ENCODE measurements at places on chromosomes 12 and 14.

- no peak for DNase-seq
Observed at GRCh38 chr12:117564881-117565280, 203.5 kb upstream of the NOS1 start.

GRCh38 chr12:114166362-114166761 lies 200.2 kb upstream of the RBM19 start:
- no peak for DNase-seq

DNA sequence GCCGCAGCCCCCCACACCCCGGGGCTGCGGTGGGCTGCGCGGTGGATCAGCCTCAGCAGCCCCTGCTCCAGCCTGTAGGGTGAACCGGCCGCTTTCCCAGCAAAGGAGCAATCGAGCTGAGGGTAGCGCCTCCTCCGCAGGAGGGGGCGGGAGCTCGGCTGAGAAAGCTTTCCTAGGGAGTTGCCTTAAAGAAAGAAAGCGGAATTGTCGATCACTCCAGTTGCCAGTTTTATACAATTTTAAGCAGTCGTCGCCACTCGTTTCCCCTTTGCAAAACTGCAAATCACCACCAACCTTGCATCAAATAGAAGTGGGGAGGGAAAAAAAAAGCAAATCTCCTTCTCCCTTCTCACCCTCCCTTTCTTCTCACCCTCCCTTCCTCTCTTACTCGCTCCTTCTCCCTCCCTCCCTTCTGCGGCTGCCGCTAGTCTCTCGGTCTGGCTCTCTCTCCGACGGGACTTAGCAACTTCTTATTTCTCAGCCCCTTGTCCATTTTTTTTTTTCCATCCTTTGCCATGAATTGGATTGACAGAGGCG lies at the start of gene PDE3A:
Gene PDE3A, plus strand, starts transcription at position 424 of the 537 bp plus-strand sequence. CDS start 748 bp downstream, outside the sequence.
- peak; percentile 56 for DNase-seq

DNA sequence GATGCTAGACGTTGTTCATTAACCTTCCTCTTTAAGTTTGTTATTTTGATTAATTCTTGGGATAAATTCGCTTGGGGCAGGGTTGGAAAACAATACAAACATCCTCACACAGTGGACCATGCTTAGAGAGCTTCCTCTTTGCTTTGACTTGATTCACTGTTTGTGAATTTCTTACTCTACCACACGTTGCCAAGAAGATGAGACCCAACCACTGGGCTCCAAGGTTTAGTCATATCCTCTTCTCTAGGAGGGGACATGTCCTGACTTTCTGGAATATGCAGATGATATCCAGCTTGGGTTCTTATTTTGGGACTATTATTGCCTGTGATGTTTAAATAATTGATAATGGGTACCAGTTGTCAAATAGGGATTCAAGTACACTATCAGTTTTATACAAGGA lies 428.2 kb downstream of the ATP23 start:
- no peak for DNase-seq

DNA sequence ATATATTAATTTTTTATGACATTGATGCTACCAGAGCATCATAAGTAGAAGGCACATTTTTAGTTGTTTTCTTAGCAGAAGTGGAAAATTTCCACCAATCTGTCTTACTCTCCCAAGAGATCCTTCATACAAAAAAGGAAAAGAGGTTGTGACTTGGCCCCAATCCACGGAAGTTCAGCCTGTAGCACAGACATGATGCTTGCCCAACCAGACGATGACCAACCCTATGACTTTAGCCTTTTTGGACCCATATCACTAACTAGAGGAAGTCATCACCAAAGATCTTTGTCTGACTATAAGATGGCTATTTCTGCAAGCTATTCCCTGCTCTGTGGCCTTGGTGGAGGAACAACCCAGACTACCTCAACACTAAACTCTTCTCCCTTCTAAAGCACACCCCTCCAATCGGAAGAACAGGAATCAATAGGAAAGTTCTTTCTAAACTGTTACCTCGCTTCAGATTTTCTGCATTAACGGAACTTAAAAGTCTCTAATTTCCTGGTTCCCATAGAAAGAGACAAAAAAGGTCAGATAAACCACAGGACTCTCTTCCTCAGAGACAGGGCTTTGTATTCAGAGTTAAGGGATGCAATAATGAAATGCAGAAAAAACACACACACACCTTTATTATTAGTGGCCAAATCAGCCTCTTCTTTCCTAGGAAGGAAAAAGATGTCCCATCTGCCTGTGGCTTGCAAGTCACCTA lies 4.1 kb upstream of the RHOJ start:
- DNase-seq = no peak

DNA sequence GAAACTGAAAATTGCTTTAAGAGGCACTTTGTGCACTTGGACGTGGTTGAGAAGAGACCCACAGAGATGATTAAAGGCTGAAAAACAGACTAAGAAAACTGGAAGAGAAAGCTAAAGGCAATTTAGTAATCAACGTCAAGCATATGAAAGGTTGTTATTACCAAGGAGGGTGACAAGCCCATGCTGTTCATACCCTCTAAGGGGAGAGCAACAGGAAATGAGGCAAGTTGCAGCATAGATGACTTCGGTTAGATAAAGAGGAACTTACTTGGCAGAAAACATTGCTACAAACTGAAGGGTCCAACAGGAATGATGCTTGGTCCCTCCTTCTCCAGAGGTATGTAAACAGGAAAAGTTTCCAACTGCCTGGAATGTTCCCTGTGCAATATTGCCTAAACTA lies 107.8 kb downstream of the DUSP6 start:
- DNase-seq = no peak

DNA sequence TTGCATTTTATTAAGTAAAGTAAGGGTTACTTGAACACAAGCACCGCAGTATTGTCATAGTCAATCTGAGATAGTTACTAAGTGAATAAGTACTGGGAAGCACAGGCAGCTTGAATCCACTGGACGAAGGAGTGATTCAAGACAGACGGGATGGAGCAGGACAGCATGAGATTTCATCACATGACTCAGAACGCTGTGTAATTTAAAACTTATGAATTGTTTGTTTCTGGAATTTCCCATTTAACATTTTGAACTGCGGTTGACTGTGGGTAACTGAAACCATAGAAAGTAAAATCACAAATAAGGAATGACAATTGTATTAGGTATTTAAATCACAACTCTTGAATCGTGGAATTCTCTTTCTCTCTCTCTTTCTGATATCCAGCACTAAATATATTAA lies 1630.4 kb upstream of the SEL1L start:
- peak; percentile 84 for DNase-seq

GRCh38 chr12:114799574-114800487 lies 115.9 kb upstream of the TBX3 start:
- DNase-seq = no peak

- no peak for DNase-seq
Observed at GRCh38 chr12:2221030-2221621, 168.3 kb downstream of the CACNA1C start.

DNA sequence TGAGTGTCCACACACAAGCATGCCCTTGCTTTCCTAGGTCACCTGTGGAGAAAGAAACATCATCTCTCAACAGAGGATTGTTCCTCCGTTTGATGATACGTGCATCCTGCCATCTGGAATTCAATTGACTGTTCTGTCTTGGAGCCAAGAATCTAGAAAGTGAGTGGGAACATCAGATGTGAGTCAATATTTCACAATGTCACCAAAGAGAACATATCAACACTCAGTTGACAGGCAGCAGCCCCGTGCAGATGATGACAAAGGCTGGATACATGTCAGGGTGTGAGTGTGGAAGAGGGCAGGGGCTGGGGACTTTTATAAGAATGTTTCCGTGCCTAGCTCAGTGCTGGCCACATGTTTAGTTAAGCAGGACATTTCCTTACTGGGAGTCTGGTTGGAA lies 76.1 kb downstream of the TBC1D30 start:
- DNase-seq = peak; percentile 69

GRCh38 chr12:25186788-25187402 lies 8.1 kb downstream of the DNAI7 start:
- no peak for DNase-seq

DNA sequence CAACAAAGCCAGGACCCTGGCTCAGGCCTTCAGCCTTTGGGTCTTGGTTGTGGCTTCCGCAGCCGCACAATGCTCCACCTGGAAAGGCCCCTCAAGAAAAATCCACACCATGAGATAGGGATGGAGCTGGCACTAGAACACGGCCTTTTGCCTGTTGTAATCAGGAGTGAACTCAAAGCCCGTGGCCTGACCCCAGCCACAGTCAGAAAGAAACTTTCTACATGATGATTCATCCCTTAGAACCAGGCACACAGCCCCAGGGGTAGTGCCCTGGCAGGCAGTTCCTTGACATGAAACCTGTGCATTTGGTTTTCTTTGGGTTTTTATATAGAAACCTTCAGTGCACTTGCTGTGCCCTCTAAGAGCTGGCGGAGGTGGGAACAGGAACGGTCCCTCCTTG lies 5.1 kb downstream of the CLMN start:
- no peak for DNase-seq

DNA sequence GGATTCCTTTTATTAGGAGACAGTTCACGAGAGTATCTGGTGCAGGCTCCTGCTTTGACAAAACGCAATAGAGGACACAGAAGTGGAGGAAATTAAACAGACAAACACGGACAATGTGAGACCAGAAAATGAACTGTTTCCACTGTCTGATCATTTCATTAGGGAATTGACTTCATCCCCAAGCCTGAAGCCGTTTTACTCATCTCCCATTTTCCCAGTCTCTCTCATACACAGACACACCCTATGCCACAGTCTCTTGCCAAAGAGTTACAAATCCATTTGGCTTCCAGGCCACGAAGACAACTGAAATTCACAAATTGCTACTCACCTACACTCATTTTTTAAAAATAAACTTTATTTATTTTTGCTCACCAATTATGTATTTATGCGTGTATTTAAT lies 1087.8 kb upstream of the TMEM132C start:
- no peak for DNase-seq

- DNase-seq = no peak
Observed at GRCh38 chr14:33457021-33457420, 493.9 kb downstream of the EGLN3 start.

- DNase-seq = no peak
Observed at GRCh38 chr14:57769863-57770523, 95.9 kb downstream of the SLC35F4 start.

GRCh38 chr14:68042586-68043210 lies 223.1 kb downstream of the RAD51B start:
- no peak for DNase-seq

DNA sequence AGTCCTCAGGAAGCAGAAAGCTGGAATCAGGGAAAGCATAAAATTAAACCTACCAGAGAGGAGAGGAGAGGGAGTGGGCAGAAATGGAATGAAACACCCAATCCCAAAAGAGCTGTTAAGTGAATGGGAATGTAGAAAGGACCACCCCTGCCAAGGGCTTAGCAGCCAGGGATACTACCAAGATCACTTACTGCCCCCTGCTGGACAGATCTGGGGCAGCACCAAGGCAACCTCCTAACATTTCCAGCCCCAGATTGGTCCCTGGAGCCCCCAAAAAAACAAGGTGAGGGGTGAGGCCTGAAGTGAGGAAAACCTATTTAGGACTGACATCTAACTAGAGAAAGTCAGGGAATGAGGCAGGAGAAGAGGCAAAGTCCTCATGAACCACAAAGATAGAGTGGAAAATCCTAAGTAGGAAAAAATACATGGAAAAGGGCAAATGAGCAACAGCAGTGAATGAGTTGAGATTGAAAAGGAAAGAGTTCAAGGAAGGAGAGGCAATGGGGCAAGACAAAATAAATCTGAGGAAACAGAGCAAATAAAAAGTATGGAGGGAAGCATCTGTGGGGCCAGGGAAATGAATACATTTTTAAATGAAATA lies 11.2 kb upstream of the FKBP11 start:
- no peak for DNase-seq

GRCh38 chr12:110538869-110539622 lies 36.9 kb downstream of the RAD9B start:
- DNase-seq = no peak

- no peak for DNase-seq
Observed at GRCh38 chr12:56785141-56785865, 22.2 kb downstream of the HSD17B6 start.

DNA sequence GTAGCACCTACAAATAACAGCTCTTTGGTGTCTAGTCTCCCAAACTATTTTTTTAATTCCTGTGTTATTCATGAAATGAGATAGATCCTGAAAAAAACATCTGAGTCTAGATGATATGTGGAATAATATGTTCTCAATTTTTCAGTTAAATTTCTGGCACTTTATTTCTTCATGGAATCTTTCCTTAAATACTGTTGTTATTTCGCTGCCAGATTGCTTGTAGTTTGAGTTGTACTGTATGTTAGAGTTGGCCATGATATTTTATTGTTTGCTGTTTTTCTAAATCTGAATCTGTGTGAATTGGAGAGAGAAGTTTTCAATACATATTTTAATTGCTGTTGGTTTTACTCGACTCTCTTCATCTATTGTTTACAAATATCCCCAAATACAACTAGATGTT lies 500.5 kb downstream of the EGLN3 start:
- no peak for DNase-seq

GRCh38 chr14:105091517-105092170 lies 26.4 kb upstream of the GPR132 start:
- DNase-seq = no peak

- DNase-seq = no peak
Observed at GRCh38 chr12:80867941-80868340, 69.8 kb downstream of the LIN7A start.

GRCh38 chr14:95547626-95548327 lies 12.9 kb downstream of the GLRX5 start:
- no peak for DNase-seq

GRCh38 chr14:34000396-34000795 lies 49.5 kb upstream of the EGLN3 start:
- DNase-seq = no peak

GRCh38 chr14:77641534-77642341 lies 25.3 kb upstream of the SPTLC2 start:
- DNase-seq = no peak

- DNase-seq = no peak
Observed at GRCh38 chr12:63138488-63138887, 12.5 kb downstream of the AVPR1A start.

- no peak for DNase-seq
Observed at GRCh38 chr12:104730763-104731162, 227.3 kb downstream of the SLC41A2 start.

DNA sequence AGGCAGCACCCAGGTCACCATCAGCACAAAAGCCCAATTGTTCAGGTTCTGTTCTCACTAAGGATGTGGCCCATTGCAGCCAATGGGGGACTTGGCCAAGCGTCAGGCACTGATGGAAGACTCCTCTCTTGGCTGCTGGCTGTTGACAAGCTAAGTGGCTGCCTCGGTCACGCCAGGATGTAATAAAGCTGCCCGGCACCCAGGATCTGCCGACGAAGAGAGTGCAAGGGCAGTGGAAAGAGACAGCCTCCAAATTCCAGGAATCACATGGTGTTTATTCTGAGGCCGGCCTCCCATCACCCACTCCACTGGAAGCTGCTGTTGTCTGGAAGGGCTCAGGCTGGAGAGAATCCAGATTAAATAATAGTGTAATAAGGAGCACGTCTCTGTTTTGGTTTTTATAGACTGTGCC lies 451.8 kb upstream of the TBX3 start:
- DNase-seq = no peak

GRCh38 chr12:11728154-11728755 lies 78.8 kb downstream of the ETV6 start:
- DNase-seq = no peak

- DNase-seq = no peak
Observed at GRCh38 chr12:120224304-120225199, 23.6 kb upstream of the RPLP0 start.
